ENCODE measurements at places on chromosomes 5 and 9.

DNA sequence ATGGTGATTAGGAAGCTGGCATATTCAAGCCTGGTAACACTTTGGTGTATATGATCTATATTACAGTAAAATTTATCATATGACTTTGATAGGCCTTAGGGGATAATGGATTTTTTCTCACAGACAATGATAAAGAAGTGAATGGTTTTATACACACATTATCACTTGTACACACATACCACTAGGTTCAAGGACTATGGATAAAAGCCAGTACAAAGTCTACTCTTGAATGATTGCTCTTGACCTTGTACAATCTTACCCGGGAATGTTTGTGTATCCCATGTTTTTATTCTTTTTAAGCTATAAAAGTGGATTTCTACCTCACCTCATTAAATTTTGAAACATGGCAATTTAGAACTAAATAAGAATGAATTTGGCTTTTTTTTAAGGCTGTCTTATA is 414.5 kb upstream of the ADAMTSL1 start:
- DNase-seq = no peak

DNA sequence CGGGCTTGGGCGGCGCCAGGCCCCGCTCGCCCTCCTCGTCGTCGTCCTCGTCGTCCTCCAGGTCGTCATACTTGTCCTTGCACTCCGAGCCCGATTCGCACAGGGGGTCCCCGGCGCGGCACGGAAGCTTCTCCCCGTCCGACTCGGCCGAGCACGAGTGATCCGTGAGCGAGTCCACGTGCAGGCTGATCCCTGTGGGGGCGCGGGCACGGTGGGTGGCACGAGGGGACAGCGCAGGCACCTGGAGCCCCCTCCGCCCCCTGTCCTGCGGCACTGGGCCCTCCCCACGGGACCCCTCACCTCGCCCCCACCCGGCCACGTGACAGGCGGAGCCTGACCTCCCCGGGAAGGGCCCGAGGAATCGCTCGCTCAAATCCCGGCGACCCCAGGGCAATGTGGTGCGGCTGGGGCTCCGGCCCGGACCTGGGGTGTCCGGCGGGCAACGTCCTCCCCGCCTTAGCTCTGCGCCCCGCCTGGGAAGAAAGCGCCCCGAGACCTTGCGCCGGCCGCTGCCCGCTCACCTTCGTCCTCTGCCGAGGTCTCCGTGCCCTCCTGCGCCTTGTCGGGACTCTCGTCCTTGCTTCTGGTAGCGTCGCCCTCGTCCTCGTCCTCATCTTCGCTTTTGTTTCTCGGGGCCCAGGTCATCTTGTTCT is 2.5 kb downstream of the IRX2 start:
- DNase-seq = no peak

GRCh38 chr9:84620338-84620737 is 49.2 kb upstream of the NTRK2 start:
- no peak for DNase-seq

DNA sequence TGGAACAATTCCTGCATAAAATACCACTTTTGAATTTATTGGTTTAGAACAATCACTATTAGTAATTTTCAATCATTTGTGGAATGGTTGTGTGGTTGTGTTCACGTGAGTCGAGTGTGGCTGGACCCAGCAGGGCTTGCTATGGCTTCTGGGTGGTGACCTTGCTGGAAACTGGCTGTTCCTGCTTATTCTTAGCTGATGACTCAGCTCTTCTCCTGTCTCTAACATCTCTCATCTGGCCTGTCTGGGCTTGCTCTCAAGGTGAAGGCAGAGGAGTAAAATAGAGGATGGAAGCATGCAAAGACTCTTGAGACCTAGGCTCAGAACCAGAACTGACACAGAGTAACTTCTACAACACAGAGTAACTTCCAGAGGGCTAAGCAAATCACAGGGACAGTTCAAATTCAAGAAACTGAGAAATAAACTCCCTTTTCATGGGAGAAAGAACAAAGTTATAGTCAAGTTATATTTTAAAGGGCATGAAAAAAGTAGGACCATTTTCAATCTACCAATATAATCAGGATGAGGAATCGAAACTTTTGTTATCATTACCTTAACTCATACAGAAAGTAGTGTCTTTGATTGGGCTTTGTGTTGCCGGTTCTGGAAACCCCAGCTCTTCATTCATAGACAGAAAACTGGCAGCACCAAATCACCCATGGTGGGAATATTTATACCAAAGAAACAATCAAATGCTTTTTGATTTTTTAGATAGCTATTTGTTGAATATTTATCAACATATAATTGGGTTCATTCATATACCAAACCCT is 665.1 kb downstream of the CDH18 start:
- DNase-seq = no peak

GRCh38 chr5:167546270-167546669 is 745.2 kb upstream of the WWC1 start:
- no peak for DNase-seq

- DNase-seq = no peak
These were observed 100.0 kb downstream of the SH3TC2 start for GRCh38 chr5:148962761-148963324.

GRCh38 chr9:131640438-131641137 is 95.3 kb downstream of the PRRT1B start:
- peak; percentile 78 for DNase-seq

DNA sequence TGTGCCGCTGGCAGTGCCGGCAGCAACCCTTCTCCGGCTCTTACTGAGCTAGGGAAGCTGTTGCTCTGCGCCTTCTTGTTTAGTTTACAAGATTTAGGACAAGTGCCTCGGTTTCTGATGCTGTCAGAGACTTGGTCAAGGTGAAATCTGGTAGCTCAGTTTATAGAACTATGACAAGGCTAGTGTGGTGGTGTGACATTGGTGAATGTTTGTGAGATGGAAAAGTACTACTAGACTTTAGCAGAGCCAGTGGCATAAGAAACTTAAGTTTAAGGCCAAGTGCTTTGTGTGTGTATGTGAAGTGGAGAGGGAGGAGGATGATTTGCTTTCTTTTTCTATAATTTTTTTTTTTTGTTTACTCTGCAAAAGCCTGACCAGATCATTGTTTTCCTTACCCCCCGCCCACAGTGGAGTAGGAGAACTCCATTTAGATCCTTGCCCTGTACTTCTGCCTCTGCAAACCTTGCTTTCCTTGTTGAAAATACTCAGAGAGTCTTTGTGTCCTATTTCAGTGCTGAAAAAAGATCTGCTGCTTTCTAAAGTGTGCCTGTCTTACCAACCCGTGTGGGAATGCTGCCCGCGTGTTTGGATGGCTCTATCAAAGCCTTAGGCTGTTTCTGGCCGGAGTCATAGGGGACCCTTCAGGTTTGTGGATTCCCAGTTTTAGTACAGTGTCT is 75.9 kb downstream of the TRIO start:
- no peak for DNase-seq

DNA sequence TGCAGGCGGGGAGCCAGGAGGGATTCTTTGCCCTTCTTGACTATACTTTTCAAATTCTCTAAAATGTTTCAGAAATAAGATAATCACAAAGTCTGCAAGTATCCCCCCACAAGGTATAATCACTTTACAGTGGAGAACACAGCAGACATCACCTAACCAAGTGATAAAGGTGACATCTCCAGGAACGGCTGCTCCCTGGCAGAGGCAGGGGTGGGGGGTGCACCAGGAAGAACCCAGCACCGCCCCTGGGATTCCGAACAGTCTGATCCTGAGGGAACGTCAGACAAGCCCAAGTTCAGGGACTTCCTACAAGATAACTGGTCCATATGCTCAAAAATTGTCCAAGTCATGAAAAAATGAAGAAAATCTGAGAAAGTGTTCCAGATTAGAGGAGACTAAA is 85.4 kb downstream of the HSD17B3 start:
- DNase-seq = no peak

DNA sequence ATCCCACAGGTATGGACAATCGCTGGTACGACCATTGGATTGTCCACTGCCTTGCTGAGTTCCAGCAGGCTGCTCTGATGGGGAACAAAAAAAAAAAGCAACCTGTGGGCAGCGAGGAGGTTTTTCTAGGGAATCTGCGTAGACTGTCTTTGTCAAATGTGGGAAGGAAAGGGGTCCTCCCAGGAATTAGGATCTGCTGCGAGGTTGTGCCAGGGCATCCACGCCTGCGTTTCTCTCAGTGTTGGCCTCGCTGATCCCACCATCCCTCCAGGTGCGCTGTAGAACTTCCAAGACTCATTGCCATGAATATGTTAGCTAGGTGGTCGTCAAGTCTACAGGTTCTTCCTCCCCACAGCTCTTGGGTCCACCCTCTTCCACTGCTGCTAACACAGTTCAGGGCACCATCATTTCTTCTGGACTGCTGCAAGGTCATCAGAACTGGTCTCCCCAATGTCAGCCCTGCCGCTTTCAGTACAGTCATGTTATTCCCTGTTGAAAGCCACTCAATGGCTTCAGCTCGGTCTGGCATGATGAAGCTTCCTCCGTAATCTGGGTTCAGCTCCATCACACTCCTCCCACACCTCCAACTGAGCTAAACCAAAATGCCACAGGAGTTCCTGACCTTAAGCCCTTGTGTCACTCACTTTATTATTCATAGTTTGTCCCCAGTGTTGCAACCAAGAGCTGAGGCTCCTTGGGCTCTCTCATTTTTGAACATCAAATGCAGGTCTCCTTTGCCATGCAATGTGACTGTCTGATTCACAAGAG is 79.5 kb upstream of the DMRT1 start:
- no peak for DNase-seq

- DNase-seq = no peak
These were observed 51.1 kb upstream of the LRRTM2 start for GRCh38 chr5:138926257-138926656.

GRCh38 chr5:68253624-68254585 is 38.3 kb downstream of the PIK3R1 start:
- no peak for DNase-seq

- DNase-seq = no peak
These were observed 21.4 kb downstream of the GLRA1 start for GRCh38 chr5:151903243-151903653.

- peak; percentile 65 for DNase-seq
These were observed 119.8 kb downstream of the EBF1 start for GRCh38 chr5:158979749-158980521.

DNA sequence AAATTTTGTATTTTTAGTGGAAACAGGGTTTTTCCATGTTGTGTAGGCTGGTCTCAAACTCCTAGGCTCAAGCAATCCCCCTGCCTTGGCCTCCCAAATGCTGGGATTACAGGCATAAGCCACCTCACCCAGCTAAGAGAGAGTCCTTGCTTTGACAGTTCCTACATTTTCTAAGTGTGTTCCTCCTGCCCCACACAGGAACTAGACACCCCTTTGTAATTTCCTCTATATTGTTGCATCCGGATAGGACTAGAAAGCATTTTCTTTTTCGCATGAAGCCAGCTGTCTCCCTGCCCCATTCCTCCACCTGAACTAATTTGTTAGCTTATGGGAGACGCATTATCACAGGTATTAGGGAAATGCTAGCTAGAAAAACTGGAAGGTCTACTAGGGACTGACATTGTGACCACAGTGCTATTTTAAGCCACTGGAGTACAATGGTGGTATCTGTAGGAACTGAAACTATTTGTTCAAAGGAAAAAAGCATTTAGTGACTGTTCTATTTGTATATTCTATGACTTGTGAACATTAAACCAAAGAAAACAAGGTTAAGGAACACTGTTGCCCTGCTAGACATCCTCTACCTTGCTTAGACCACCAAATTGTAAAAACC is 214.1 kb downstream of the SMARCA2 start:
- DNase-seq = no peak

DNA sequence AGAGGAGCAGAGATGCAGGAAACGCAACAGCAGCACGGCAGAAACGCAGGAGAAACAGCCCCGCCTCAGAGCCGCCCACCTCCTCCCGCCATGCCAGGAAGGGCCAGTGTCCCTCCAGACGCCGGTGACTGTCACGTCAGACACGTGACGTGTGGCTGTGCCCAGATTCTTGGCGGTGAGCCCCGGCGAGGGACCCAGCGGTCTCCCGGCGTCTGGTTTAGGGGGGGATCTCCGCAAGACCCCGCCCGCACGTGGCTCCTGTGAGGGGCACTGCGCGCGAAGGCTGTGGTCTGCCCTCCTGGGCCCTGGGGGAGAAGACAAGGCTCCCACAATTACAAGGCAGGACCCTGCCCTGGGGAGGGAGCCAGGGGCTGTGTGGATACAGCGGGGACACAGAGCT is 2.4 kb upstream of the LCN8 start:
- no peak for DNase-seq

GRCh38 chr9:74630228-74630627 is 133.1 kb downstream of the RORB start:
- no peak for DNase-seq

DNA sequence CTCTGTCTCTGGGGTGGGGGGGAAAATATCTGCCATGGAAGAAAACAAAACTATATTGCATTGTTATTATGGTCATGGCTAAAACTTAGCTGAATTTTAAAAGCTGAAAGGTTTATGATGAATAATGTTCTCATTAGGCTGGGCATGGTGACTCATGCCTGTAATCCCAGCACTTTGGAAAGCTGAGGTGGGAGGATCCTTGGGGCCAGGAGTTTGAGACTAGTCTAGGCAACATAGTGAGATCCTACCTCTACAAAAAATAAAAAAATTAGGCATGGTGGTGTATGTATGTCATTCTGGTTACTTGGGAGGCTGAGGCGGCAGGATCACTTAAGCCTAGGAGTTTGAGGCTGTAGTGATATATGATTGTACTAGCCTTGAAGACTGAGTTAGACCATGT is 44.5 kb downstream of the IPO11 start:
- peak; percentile 49 for DNase-seq

GRCh38 chr5:78705826-78706225 is 57.3 kb upstream of the LHFPL2 start:
- no peak for DNase-seq

GRCh38 chr9:19030899-19031298 is 2.1 kb downstream of the SAXO1 start:
- DNase-seq = peak; percentile 19

GRCh38 chr5:29252390-29252789 is 1941.1 kb upstream of the CDH6 start:
- DNase-seq = no peak
